ENCODE measurements at places on chromosomes 3 and 15.

- no peak for DNase-seq
Measured at GRCh38 chr3:88912294-88912877, 195.0 kb upstream of the EPHA3 start.

GRCh38 chr15:100544338-100544841 lies 15.6 kb upstream of the CERS3 start:
- DNase-seq: no peak

DNA sequence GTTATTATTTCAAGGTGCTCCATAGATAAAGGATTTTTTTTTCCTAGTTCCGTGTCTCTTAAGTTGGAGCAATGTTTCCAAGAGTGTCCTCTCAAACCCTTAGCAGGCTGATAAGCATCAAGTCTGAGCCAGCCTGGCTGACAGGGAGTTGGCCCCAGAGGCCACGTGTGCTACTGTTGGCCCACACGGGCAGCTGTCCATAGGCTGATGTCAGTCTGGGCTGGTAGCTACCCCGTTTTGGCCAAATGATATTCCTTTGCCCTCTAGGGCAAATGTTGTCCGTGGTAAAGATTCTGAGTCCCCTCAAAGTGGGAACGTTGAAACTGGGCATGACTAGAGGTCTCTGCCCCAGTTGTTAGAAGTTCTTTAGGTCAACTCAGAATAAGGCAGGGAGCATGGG lies 99.4 kb downstream of the FLNB start:
- DNase-seq: no peak

- DNase-seq: no peak
Measured at GRCh38 chr3:64225695-64226499, 631 bp upstream of the PRICKLE2 start.

GRCh38 chr15:95142531-95142930 lies 911.2 kb downstream of the MCTP2 start:
- DNase-seq: no peak

DNA sequence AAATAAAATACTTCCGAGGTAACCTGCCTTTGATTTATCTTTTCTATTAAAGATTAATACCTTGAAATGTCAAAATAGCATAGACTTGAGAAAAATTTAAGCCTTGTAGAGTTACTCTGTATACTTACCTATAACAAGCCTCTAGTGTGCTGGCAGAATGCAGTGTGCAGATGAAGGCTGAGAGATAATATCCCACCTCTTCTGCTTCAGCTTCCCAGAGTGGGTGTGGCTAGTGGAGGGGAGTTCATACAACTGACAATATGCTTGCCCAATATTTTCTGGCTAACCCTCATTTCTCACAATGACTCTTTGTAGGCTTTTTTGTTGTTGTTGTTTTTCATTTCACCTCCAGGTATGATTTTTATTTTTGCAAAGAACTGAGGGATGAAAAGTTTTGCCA lies 15.7 kb upstream of the ZBTB20 start:
- no peak for DNase-seq

- no peak for DNase-seq
Measured at GRCh38 chr3:120496278-120497002, 45.6 kb upstream of the FSTL1 start.

DNA sequence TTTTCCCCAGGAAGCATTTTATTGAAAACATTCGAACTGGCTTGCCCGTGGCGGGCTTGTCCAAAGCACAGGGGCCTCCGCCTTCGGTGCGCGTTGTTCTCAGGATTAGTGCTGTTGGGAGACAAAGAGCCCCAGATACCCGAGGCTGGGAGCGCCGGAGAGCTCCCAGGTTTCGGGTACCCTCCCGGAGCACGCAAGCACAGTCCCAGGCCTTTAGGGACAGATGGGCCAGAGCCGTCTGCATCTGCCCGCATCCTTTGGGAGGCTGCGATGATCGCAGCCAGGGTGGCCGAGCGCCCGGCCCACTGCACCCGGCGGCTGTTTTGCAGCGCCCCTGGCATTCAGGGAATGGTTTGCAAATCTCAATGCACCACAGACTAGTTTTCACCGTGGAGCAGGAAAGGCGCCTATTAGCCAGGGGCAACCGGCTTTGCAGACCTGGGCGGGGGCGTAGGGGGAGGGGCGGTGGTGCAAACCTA lies 5.0 kb upstream of the FEZF2 start:
- DNase-seq: no peak

- DNase-seq: no peak
Measured at GRCh38 chr3:66047311-66048050, 8.8 kb upstream of the MAGI1 start.

GRCh38 chr3:2823031-2823430 lies 287.1 kb downstream of the IL5RA start:
- no peak for DNase-seq

DNA sequence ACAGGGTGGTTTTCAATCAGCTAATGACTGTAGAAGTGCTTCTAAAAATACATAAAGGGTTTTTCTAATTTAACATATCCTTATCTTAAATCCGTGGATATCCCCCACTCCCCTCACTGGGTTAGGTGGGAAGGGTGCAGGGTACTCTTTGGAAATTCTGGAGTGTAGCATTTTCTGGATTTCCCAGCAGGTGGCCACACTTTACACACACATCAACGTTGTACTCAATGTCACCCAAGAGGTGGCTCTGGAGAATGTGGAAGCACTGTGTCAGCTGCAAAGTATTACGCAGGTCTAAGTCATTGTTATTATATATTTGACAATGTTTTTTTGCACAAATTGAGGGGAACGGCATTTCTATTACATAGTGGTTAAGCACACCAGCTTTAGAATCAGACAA lies 168.8 kb downstream of the CHDH start:
- no peak for DNase-seq

GRCh38 chr3:133181392-133182150 lies 143.4 kb downstream of the TMEM108 start:
- no peak for DNase-seq

DNA sequence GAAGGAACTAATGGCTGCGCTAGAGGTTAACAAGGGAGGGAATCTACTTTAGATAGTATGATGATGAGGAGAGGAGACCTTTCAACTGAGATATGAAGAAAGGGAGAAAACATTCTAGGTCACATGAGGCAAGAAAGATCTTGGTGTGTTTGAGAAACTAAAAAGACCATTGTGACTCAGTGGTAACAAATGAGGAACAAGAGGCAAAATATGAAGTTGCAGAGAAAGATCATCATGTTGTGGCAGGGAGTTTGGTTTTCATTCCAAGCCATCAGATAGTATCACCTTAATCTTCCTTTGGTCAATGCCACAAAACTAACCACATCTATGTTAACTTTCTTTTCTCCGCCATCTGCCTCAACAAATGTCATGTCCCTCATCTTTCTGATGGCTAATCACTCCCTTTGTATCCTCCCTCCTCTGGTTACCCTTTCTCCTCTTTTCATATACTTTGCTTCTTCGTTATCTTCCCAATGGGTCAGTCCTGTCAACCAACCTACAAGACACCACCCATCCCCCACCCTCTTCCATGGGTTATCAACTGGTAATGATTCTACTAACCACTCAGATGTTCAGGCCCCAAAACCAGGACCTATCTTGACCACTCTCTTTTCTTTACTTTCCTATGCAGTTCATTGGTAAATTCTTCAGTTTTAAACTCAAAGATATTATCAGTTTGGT lies 2.4 kb upstream of the PDCD6IP start:
- DNase-seq: no peak

GRCh38 chr3:111758642-111759041 lies 100.4 kb upstream of the PHLDB2 start:
- no peak for DNase-seq

DNA sequence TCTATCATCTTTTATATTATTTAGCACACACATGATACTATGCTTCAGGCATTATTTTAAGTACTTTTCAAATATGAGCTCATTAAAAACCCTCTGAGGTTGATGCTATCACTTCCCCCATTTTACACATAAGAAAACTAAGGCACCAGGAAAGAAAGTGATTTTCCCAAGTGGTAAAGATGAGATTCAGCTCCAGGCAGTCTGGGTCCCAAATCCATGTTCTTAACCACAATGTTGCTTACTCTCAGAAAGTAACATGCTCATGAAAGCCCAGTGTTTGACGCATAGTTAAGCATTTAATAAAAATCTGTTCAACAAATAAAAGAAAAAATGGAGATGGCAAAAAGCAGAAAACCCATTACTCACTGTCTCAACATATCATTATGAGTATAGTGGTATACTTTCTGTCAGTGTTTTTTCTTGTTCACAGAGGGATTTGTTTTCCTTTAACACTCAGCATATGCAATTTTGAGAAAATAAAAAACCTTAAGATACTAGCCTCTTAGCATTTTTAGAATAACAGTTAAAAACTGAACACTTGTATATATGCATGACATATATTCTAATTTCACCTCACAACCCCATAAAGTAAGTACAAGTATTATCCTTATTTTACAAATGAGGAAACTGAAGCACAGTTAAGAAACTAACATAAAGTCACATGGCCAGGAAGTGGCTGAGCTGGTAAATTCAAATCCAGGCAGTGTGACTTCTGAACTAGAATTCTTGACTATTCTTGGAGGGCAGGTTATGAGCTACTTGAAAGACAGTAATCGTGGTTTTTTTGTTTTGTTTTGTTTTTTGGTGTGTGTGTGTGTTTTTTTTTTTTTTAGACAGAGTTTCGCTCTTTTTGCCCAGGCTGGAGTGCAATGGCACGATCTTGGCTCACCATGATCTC lies 10.4 kb downstream of the PEAK1 start:
- DNase-seq: no peak

- peak; percentile 16 for DNase-seq
Measured at GRCh38 chr15:43251871-43252250, 14.9 kb downstream of the TGM5 start.
